COR-L47 (cell line): ENCODE measurements at places on chromosomes 3 and 15.

DNA sequence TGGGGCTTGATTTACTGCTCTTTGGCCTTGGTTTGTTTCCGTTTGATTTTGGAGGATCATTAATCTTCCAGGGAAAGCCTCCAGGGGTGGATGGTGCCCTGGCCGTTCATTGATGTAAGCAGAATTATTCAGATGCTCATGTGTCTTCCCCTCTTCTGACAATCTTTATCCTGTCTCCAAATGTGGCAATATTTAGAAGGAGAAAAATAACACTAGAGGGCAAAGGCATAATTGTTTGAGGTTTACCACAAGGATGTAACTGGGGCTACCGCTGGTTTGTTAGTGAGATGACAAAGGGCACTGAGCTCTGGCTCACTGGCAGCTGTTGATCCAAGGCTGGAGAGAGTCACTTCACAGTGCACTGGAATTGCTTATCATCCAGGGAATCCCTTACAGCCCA is 18.2 kb upstream of the PLCL2 start:
- no peak for DNase-seq

GRCh38 chr3:159787794-159788205 is 200.8 kb upstream of the IL12A start:
- DNase-seq, result no peak

DNA sequence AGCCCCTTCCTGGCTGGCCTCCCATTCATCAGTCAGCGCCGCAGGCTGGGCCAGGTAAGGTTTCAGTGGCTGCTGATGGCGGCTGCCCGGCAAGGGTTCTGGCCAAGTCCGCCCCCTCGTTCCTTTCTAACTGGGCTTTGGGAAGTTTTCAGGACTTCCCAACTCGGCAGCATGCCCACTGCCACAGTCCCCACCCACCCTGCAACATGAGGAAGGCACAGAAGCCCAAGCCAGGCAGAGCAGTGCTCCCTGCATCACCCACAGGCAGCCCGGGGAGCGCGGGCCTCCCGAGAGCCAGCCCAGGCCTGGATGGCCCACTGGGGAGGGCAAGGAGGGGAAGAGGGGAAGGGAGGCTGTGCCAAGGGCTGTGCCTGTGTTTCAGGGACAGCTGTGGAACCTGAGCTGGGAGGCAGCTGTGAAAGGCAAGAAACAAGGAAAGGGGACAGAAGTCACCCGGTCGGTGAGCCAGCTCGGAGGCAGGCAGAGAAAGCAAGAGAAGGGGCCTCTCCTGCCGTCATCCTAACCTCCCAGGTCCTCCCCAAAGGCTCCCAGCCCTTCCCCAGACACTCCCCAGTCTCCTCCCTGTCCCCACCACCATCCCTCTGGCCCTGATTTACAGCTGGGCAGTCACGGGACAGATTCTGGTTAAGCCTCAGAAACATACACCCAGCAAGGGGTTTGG is 73.9 kb downstream of the CPN2 start:
- DNase-seq, result no peak

DNA sequence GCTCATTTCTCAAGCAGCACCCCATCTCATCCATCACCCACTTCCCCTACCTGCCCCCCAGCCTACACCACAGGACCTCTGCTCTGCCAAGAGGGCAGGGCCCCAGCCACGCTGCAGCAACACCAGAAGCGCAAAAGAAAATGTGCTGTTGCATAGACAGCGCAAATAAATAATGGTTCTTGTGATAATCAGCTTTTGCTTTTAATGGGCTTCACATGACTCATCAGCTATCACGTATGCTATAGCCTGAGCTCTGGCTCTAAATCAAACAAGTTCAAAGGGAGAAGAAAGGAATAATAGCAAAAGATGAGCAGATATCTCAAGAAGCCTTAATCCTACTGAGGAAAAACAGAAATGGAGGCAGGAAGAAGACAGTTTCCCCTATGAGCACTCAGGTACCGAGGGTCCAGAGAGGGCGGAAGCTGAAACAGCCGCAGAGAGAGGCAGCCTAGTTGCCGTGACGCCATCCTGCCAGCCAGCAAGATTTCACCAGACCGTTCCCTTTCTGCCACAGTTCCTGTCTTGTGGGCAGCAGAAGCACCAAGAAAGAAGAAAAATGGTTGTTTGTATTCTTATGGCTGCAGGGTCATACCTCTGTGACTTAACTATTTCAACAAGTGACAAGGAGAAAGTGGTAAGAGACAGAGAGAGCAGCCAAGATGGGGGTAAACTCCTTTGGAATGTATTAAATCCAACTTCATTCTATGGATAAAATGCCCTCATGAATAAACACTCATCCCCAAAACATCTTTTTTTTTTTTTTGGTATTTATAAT is 22.0 kb downstream of the RAB27A start:
- no peak for DNase-seq

DNA sequence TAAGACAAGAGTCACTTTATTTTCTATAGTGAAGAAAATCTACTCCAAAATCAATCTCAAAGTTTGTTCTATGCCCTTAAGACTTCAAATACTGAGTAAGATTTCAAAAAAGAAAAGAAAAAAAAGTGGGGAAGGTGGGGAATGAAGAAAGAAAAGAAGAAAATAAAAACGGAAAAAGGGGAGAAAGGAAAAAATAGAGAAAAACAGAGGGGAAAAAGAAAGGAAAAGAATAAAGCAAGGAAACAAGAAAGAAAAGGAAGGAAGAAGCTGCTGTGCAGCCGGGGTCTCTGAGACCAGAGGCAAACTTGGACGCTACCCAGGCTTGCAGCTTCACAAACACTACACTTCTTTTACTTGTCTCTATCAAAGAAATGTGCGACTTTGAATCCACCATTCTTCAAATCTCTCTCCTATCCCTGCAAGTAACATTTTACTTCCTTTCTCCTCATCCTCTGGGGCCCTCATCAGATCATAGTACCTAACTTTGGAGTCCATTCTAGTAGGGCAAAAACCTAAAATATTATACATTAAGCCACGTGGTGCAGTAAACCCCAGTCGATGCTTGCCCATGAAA is 279.8 kb downstream of the FOXP1 start:
- DNase-seq, result no peak

- DNase-seq, result no peak
Observed at GRCh38 chr3:100081986-100082692, 32.2 kb downstream of the FILIP1L start.

DNA sequence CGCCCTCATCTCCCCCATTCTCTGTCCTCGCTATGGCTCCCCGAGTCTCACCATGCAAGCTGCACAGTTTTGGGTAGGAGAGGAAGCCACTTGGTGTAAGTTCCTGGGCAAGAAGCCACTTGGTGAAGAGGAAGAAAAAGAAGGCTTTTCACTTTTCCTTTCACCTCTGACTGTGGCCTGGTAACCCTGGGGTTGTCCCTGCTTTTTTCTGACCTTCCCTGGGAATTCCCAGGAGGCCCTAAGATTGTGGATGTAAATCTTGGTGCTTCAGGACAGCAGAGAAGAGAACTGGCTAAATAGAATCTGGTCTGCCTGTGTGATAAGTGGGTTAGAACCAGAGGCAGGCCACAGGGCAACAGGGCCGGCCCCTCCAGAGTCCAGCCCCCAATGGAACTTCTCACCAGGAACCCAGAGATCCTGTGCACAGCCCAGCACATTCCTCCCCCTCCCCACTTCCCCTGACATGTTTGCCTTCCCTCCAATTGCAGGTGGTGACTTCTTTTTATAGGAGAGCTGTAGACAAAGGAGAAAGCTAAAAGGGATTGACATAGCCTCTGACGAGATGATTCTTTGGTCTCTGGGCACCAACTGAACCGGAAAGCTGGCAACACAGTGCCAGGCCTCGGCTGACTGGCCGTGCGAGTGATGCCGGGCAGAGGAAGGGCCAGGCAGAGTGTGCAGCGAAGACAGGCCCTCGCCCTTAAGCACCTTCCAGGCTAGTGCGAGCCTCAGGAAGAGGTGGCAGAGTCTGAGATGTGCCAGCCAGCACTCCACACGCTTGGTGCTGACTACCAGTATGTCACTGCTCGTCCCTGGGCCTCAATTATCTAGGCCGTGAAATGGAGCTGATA is 19.4 kb upstream of the SKOR1 start:
- DNase-seq, result no peak

DNA sequence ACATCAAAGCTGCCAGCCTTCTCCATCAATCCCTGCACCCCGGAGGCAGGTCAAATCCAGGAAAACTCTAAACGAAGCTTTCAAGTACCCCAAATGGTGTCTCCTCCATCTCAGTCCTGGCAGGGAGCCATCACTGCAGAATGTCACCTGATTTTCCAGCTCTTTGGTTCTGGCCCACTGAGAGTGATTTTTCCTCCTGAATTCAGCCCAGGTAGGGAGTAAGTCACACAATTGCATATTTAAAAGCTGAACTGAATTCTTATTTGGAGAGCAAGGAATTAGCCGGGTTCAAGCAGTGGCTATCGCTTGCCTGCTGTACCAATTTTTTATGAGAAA is 5.3 kb downstream of the RFTN1 start:
- no peak for DNase-seq

- DNase-seq, result no peak
Observed at GRCh38 chr3:159916052-159916451, 72.6 kb upstream of the IL12A start.

DNA sequence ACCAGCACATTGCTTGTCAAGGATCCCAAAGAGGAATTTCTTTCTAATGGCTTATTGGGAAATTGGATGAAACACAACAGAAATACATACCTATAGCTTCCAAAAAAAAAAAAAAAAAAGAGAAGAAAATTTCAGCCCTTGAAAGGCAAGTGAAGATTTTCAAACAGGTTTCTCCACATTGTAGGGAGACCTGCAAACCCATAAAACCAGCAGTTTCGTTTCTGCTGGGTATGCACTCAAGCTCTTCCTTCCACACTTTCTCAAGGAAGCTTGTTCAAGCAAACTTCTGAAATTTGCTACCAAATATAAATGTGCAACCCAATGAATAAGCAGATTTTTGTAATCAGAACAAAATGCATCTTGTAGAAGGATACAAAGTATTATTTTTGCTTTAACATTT is 15.9 kb upstream of the SH3BP5 start:
- DNase-seq, result no peak

- no peak for DNase-seq
Observed at GRCh38 chr3:66722675-66723074, 221.9 kb upstream of the LRIG1 start.

DNA sequence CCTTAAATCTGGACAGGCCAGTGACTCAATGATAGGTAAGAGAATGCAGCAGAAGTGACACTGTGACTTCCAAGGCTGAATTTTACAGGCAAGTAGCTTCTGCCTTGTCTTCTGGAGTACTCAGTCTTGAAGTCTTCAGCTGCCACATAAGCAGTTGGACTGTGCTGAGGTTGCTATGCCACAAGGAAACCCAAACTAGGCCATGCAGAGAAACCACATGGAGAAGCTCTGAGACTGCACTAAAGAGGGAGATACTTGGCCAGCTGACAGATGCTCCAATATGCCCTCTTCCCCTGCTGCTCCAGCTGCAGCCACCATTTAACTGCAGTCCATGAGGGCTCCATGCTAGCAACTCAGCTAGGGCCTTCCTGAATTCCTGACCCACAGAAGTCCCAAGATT is 119.4 kb upstream of the GADL1 start:
- DNase-seq, result no peak

DNA sequence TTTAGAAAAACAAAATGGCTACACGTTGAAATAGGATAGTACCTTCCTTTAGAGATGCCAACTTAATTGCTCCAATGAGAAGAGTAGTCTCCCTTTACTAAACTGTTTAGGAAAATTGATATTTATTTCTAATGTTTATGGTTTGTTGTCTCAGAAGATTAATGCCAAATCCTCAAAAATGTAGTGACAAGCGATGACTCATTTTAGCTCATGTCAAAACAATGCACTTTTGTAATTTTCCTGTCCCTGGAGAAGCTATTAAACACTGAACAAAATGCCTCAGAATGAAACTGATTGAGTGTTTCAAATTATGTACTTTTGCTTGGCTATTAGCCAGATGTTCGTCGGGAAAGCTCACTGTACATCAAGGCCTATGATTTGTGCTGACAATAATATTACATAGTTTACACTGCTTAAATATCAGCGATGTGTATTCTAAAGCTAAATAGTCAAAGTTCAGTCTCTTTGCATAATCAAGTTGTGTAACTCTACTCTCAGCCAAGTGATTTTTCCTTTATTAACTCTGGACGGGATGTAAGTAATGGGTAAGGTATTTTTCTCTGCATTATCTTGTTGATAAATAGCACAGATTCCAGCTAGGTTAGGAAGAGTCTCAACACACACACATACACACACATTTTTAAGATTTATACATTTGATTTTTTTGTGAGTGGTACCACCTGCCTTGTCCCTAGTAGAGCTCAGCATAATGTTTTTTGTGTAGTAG is 83.7 kb downstream of the CMSS1 start:
- peak; percentile 69 for DNase-seq

DNA sequence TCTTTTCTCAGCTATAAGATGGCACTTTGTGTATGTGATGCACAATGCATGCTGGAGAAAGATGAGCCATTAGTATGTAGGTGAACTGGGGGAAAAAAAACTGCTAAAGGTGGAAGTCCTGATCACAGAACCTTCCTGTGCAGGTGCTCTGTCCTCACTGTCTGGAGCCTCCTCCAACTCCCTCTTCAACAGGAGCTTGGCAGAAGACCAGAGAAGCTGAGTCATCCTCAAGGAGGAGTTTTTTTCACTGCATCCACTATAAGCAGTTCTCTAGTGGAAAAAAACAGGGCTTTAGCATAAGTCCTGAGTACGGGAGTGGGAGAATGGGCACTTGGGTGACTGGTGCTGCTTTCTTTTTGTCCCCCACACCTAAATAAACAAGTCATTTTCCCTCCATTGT is 168.4 kb upstream of the CADPS start:
- no peak for DNase-seq

DNA sequence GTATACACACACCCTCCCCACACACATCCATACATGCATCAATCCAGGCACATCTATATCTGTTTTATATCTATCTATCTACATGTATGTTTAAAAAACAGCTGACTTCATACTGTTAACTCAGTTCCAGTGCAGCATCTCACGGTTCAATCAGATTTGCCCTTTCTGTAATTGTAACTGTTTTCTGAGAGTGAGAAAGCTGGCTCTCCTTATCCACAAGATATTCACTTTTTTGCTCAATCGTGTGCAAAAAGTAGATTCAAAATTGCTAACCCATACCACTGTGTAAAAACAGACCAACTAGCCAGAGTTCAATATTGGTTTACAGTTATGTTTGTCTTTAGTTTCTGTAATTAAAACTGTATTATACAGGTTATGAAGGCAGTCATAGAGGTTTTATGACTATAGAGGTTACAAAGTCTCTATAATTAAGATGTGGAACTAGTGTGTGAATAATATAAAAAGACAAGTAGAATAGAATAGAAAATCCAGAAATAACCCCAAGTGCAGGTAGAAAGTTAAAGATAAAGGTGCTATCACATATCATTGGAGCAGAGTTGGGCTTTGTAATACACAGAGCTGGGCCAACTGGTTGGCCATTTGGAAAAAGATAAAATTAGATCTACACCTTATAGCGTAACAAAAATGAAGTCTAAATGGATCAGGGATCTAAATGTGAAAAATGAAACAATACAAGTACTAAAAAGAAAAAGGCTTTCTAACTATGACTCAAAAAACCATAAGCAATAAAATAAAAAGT is 20.1 kb upstream of the MCF2L2 start:
- no peak for DNase-seq
